ENCODE measurements at places on chromosomes 7 and 10.

DNA sequence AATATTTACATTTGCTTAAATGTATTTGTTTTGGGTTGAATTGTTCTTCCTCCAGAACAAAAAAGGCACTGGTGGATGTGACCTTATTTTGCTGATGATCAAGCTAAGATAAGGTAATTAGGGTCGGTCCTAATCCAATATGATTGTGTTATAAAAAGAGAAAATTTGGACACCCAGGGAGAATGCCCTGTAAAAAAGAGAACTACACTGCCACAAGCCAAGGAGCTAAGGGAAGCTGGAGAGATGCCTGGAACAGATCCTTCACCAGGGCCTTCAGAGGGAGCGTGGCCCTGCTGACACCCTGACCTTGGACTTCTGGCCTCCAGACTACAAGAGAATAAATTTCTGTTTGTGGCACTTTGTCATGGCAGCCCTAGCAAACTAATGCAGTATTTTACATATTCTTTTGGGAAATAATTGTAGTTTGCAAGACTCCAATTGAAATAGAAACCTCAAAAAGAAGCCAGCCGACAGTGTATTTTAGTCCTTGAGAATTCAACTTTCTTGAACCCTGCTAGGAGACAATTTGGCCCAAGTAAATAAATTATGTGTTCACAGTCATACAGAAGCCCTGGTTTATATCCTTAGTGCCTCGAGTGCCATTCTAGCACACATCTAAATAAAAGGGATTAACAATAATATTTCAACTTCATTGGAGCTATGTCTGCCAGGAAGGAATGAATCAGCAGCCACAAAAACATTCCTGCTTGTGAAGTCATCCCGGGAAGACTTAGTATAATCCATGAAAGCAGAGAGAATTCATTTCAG lies 164.6 kb downstream of the PKD1L1 start:
- no peak for DNase-seq

- DNase-seq = no peak
Measured at GRCh38 chr7:142053988-142054387, 57.5 kb upstream of the MGAM2 start.

DNA sequence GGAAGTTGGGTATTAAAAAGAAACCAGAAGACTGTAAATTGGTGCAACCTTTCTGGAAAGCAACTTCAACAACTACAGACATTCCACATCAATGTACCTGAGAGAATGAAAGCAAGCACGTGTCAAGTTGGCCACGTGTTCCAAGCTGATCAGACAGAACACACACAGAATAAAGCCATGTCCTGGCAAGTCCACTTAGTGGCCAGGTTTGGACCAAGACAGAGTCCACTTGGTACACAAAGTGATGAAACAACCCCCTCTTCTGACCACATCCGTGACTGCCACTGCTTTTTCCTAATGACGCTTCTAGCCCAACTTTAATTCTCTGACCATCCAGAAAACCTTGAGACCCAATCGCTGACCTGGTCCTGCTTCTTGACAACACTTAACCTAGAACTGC lies 109.4 kb downstream of the ABLIM1 start:
- DNase-seq = peak; percentile 11

GRCh38 chr7:122886357-122887081 lies at the start of gene CADPS2:
Gene CADPS2, minus strand, starts transcription at chr7:122886460. Its CDS starts 123 bp downstream, at chr7:122886337.
- peak; percentile 11 for DNase-seq

- DNase-seq = no peak
Measured at GRCh38 chr10:53025172-53025711, 252.7 kb upstream of the MBL2 start.

DNA sequence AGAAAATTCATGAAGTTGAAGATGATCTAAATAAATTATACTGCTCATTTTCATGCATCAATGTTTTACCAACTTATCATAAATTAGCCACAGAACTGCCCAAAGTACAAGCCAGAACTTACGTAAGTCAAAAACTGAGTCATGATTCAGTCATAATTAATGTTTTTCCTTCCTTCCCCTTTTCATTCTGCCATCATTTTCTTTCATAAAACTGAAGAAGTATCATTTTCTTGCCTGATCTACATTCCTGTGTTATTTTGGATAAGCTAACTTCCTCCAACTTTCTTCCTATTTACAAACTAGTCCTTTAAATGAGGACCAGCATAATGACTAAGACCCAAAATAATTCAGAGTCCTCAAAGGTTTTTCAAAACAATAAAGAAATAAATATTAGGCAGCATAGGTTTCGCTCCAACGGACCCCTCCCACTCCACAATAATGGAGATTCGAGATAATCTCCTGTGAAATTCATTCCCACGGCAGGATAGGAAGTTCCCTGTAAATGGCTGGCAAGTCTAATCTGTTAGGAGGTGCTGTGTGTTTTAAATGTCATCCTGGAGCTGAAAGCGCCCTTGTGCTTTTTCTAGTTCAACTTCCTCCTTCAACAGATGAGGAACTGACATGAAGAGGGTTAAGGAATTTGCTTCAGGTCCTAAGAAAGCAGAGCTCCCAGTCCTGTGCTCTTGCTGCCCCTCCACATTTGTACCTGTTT lies 218.9 kb downstream of the DOCK4 start:
- DNase-seq = no peak

DNA sequence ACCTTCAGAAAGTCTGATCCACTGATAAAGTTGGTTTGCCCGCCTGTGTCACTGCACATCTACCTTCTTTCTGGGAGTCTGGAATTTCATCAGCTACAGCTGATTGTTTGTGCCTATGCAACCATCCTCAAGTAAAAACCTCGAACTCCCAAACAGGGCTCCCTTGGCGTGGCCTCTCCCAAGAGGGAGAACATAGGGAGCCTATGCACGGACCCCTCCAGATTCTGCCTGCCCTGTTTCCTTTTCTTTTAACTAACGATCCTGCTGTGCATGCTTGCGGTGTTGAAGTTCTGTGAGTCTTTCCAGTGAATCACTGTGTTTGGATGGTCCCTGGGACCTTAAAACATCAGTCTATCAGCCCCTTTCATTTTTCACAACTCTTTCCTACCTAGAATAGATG lies 226.9 kb upstream of the SEMA3D start:
- no peak for DNase-seq

GRCh38 chr7:41224063-41224763 lies 478.7 kb downstream of the INHBA start:
- DNase-seq = no peak

DNA sequence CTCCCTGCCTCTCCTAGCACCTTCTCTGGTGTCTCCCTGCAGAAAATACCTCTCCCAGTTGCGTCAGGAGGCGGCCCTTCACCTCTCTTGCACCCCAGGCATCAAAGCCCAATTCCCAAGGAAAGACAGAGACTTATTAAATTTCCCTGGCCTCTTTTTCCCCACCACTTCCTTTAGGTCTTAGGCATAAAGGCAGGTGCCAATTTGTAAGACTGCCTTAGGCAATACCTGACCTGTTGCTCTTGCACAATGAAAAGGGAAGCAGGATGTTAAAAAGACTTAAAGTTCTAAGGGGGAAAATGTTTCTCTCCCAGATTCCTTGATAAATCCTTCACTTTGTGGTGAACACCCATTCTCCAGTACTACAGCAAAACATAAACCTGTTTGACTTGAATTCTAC lies 186.7 kb downstream of the SLC25A13 start:
- no peak for DNase-seq

- DNase-seq = no peak
Measured at GRCh38 chr7:64528770-64529169, 34.1 kb downstream of the ZNF680 start.

- no peak for DNase-seq
Measured at GRCh38 chr7:102046373-102047117, 229.1 kb downstream of the CUX1 start.

GRCh38 chr7:84076219-84076618 lies 118.4 kb downstream of the SEMA3A start:
- peak; percentile 32 for DNase-seq

- DNase-seq = no peak
Measured at GRCh38 chr10:122478971-122479370, 17.6 kb downstream of the HTRA1 start.

DNA sequence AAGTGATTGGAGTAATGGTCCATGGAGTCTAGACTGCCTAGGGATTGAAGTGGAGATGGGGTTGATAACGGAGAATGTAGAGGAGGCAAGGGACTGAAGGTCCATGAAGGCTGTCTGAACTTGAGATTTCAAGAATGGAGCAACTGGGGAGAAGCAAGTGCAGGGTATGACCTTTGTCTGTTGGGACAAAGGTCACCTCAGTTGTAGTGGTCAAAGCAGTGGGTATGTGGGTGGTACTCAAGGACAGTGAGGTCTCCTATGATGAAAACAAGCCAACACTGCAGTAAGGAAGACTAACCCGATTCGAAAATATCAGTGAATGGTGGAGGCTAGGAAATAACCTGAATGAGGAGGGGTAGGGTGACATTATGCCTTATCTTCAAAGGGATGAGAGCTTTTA lies 5.4 kb upstream of the DDX21 start:
- no peak for DNase-seq

GRCh38 chr7:111045449-111045848 lies 45.5 kb upstream of the LRRN3 start:
- no peak for DNase-seq

GRCh38 chr10:14758994-14759664 lies 15.6 kb downstream of the FAM107B start:
- no peak for DNase-seq

GRCh38 chr10:99775850-99776249 lies 6.6 kb upstream of the ABCC2 start:
- DNase-seq = no peak

- DNase-seq = no peak
Measured at GRCh38 chr10:1654247-1654646, 83.1 kb downstream of the ADARB2 start.

GRCh38 chr10:21732067-21732772 lies 198.2 kb downstream of the MLLT10 start:
- no peak for DNase-seq

DNA sequence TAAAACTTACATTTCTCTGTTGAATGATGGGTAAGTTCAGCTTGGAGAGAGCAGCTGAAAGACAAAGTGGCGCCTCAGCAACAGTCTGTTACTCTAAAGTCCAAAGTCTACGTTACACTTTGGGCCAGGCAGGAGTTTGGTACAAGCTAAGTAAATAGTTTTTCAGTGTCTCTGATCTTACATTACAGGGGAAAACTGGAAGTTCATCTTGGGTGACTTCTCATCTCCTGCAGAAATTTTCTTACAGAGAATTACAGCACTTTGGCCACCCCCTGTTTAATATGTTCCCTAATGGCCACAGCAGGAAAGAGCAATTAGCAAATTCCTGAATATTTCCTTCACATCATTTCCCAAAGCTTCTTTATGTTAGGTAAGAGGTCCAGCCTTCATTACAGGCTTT lies 67.1 kb downstream of the ABCC2 start:
- DNase-seq = no peak

DNA sequence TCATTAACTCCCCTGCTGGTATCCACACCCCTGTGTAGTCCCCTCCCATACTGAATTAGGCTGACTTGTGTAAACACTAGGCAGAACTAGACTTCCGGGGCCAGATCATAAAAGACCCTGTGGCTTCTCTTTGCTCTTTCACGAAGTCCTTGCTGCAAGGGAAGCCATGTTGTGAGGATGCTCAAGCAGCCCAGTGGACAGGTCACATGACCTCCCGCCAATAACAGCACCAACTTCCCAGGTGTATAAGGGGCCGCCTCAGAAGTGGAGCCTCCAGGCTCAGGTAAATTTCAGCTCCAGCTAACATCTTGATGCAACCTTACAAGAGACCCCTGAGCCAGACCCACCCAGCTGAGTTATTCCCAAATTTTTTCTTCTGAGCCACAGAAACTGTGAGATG lies 11.3 kb upstream of the FOXK1 start:
- DNase-seq = no peak

- peak; percentile 4 for DNase-seq
Measured at GRCh38 chr7:20539201-20539600, 76.3 kb upstream of the ABCB5 start.

DNA sequence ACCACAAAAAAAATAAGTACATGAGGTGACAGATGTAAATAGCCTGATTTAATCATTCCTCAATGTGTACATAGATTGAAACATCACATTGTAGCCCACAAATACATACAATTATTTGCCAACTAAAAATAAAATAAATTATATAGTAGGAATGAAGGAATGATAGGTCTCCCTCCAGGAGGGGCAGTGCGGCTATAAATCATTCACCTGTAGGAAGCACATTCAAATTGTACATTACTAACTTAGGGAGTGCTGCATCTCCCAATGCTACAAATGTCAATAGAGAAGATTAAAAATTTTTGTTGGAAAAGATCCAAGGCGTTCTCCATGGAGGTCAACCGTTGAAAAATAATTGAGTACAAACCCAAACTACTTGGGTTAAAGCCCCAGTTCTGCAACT lies 4.2 kb downstream of the KBTBD2 start:
- DNase-seq = no peak

GRCh38 chr10:87935290-87936141 lies 72.1 kb downstream of the PTEN start:
- no peak for DNase-seq

DNA sequence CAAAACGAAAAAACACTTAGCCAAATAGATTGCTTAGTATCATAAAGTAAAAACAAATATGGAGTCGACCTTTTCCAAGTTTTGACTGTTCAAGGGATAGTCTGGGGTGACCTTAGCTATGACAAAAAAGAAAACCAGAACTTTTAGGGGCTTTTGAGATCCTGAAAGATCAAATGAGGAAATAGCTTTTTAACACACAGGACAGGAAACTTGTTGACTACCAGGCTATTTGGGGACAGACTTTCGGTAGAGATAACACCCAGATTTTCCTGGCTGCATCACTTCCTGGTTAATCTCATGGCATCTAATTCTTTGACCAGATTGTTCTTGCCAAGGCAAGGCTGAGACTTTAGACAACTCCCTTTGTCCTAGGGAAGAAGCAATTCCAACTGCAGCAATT lies 34.5 kb upstream of the EGR2 start:
- DNase-seq = no peak

DNA sequence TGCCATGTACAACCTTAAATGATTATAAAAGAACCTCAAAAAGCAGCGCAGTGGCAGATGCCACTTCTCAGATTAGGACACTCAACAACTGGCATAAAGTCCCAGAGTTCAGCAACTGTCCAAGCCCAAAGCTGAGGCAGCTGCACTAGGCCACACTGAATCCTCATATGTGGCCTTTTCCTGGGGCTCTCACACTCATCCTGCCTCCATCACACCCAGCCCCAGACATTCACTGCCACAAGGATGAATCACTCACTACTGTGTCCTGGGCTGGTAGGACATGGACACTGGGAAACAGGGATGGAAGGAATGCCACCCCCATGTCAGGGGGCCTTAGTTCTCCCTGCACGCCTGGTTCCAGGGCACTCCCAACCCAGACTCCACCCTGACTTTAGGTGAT lies 547.7 kb downstream of the TNS3 start:
- DNase-seq = no peak

All from CD4-positive, CD25-positive, alpha-beta regulatory T cell (primary cell).